ENCODE measurements at places on chromosomes 6 and 20.

GRCh38 chr6:166331503-166332415 is 10.6 kb downstream of the SFT2D1 start:
- DNase-seq = no peak

GRCh38 chr6:26205161-26205624 is 118.0 kb downstream of the HFE start:
- DNase-seq = no peak

GRCh38 chr6:132089173-132089572 is 138.0 kb upstream of the CCN2 start:
- no peak for DNase-seq

- DNase-seq = no peak
Observed at GRCh38 chr6:35787266-35788218, 6.7 kb downstream of the CLPSL1 start.

DNA sequence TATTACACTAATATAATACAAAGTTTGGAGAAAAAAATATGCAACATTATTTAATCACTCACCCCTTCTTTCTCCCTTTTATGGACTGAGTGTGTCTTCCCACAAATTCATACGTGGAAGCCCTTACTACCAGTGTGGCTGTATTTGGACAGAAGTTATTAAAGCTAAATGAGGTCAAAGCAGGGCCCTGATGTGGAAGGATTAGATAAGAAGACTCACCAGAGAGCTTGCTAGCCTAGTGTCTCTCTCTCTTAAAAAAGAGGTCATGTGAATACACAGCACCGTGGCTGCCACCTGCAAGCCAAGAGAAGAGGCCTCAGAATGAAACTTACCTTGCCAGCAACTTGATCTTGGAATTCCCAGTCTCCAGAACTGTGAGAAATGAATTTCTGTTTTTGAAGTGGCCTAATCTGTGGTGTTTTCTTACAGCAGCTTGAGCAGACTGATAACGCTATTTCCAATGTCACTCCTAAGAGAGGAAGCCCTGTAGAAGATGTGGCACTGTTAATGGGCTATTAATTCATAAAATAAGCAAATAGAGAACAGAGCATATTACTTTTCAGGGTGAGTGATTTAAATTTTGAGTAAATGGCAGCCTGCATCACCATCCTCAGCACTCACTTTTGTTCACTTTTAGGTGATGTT is 233.4 kb downstream of the TBC1D7 start:
- no peak for DNase-seq

DNA sequence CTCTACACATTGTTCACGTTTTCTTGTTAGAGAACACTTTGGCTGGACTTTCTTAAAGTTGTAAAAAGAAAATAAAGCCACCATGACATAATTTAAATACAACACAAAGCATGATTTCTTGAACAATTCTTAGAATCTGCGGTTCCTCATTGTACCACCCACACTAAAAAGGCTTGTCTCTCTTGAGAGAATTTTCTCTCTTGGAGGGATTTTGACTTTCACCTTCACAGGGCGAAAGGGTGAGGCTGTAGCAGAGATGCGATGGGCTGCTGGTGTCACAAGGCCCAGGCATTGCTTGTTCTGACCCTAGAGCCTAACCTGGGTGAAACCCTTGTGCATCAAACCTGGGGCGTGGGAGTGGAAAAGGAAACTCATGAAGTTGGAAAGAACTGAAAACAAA is 122.7 kb upstream of the RIPOR2 start:
- DNase-seq = no peak

DNA sequence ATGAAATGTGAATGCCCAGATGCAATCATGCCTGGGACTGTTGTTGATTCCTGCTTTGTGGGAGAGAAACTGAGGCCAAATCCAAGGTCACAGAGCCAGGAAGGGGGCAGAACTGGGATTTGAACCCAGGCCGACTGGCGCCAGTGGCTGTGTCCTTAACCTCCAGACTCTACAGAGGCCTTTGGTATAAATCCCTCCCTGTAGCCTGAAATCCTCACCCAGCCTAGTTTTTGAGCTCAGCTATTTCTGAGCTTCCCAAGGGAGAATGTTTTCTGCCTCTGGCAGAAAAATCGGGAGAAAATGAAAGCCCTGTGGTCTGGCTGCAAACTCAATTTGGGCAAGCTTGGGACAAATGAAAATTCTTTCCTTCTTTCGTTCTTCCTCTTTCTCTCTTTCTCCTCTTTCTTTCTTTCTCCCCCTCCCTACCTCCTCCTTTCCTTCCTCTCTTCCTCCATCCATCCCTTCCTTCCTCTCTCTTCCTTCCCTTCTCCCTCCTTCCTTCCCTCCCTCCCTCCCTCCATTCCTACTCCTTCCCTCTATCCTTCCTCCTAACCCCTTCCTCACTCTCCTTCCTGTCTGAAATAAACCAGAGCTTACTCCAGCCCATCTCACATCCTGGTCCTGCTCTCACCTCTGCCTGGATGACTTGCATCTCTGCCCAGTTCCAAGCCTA is 34.9 kb downstream of the SNAI1 start:
- DNase-seq = no peak

- no peak for DNase-seq
Observed at GRCh38 chr20:5172167-5172601, 45.4 kb downstream of the CDS2 start.

DNA sequence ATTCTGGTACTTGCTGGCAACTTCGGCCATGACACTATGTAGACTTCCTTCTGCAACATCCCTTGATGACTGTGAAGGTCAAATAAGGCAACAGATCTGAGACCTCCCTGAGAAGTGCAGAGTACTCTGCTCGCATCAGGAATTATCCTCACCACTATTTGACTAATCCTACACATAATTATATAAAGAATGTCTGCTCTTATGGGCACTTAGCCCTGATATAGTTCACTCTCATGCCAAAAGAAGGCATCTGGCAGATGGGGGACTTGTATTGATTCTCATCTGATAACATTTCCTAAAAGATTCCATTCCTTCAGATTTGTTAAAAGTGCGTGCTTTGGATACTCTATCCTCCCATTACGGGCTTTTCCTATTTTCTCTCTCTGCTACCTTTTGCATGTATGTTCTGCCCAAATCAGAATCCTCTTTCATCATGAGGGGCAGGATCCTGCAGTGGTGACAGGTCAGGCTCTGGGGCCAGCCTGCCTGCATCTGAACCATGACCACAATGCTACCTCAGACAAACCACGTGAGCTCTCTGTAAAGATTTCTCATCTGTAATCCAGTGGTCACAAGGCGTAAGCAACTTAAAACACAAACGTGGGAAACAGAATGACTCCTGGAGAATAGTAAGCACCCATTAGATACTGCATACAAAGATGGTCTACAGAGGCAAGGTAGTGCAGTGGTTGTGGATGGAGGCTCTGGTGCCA is 134.0 kb downstream of the GJA10 start:
- DNase-seq = no peak

GRCh38 chr6:106300944-106301343 is 24.6 kb downstream of the ATG5 start:
- DNase-seq = no peak

- no peak for DNase-seq
Observed at GRCh38 chr6:169559592-169559991, 142.2 kb downstream of the WDR27 start.

GRCh38 chr6:12170351-12171092 is 119.6 kb upstream of the EDN1 start:
- no peak for DNase-seq

- no peak for DNase-seq
Observed at GRCh38 chr6:14172562-14172961, 55.0 kb downstream of the CD83 start.

GRCh38 chr20:22833851-22834250 is 201.3 kb upstream of the SSTR4 start:
- no peak for DNase-seq

DNA sequence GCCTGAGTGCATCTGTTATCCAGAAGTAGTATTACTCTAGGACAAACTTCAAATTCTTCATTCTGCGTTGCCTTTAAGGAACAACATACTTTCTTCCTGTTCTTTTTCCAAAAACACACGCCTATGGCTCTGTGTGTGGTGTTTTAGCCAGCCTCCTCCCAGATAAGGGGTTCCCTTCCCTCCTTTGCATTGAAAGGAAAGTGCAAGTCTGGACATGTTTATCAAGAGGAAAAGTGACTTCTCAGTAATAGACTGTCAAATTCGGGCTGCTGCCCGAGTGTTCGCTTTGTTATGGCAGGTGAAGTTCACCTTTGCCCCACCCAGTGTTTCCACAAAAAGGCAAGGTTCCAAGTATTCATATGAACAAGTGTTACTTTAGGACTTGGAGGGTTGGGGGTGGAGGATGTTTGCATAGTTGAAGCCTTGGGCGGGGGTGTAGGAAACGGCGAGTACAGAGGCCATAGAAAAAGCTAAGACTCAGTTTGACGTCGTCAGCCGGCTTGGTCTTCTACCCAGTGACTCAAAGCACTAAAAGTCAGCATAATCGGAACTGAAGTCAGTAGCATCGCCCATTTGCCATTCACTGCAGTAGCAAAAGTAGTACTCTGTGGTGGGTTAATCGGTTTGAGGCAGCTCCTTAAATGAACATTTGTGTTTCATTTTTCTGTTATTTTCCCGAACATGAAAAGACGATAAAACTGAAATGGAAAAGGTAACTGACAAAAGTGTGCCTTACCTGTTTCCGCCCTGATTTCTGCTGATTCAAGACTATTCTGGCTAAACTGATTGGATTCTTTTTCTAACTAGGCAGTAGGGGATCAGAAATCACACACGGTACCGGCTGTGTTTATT is 12.5 kb downstream of the PRDM1 start:
- DNase-seq = peak; percentile 77

DNA sequence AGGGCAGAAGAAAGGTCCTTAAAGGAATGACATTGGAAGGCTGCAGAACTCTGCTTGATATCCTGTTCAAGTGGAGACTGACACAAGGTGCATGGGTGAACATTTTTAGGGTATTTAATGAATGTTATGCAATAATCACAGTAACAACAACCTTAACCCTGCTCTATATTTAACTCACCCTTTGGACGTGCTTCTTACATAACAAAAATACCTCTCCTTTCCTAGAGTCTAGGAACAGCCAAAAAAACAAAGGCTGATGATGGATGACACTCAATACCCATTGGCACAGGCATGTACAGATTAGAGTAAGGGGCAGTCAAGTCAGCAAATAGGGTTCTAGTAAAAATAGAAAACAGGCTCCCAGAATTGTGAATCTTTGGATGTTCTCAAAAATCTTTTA is 30.6 kb downstream of the ROS1 start:
- DNase-seq = no peak

DNA sequence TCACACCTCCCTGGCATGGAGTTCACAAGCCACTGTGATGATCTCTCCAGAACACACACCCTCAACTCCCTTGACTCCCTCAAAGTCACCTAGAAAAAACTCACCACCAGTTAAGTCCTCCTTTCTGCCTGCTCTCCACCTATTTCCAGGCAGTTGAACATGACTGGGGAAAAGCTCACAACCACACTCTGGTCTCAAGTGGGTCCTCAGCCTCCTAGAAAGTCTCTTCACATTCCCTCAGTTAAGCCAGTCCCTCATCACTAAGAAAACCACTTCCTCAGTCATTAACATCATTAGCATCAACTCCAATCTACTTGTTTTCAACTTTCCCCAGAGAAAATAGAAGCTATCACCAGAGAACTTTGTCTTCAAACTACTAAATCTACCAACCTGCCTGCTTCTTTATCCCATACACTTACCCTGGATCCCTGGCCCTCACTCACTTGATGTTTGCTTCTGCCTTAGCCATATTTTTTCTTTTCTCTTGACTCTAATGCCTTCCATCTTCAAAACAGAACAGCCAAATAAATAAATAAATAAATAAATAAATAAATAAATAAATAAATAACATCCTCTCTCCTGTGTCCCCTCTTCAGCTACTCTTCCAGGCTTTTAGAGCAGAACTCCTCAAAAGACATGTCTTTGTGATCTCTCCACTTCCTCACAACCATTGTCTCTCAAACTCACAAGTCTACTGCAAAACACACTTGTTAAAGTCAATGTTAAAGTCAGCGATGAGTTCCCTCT is 742.4 kb upstream of the FLRT3 start:
- DNase-seq = no peak

GRCh38 chr6:53162606-53163005 is 14.0 kb upstream of the GCM1 start:
- DNase-seq = no peak

DNA sequence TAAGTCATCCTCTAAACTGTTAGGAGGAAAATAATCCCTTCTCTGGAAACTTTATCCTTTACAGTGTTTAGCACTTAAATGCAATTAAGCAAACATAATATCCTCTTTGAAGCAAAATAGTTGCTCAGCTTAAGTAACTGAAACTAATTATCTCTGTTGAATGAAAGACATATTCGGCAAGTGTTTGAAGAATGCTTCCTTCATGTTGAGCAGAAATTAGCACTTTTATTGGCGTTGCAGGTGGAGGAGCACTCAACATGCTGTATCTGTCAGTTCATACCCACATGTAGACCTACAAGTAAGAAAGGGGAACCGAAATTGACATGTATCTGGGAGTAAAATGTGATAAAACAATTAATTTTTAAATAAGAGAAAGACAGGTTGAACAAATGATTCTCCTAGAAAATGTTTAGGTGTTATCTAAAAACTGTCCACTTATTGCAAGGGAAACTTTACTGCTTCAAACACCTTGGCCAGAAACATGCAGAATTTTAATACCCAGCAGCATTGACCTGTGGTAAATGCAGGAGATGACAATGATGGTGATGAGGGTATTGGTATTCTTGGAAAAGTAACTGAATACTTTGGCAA is 987.0 kb upstream of the MAP3K7 start:
- no peak for DNase-seq

All from GM12864 (cell line).